Adrenal gland (tissue), 19 donors: ENCODE measurements at places on chromosomes 4 and X. TPM values are rescaled to one million over a fixed set of nuclear protein-coding genes. Genes with fewer than 3 reads are reported as not detected.
A peak's percentile ranks its signal among the peaks of the same experiment; 100 is the strongest.

NHS gene
- 9.6 TPM for total RNA-seq

CD38 gene
- total RNA-seq: 15.0 TPM

DNA sequence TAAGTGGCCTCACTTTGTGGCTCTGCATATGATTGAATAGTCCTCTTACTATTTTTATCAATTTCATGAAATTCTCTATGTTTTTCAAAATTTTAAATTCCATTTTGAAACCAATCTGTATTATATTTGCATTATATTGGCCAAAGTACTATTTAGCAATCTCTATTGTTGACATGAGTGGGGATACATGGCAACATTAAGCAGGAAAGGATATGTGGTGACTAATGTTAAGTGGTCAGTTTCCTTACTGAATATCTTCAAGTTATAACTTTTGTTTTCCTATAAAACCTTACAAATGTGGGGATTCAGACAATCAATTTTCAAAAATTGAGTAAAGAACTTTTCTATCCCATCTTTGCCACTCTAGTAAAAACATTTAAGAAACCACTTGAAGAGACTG, 10.2 kb downstream of the BBS7 start:
- H3K4me3 ChIP-seq: no peak overlapping the region
- H3K27ac ChIP-seq: no peak overlapping the region
- no peaks in the 10 kb centered on the region for H3K36me3 ChIP-seq
- H3K27me3 ChIP-seq: no peaks in the 10 kb centered on the region
- DNase-seq: no peak

GRCh38 chrX:13366698-13367097, 46.8 kb upstream of the ATXN3L start:
- no peak overlapping the region for H3K27ac ChIP-seq
- no peak overlapping the region for H3K4me3 ChIP-seq
- no peak for DNase-seq
- H3K27me3 ChIP-seq: no peaks in the 10 kb centered on the region

DNA sequence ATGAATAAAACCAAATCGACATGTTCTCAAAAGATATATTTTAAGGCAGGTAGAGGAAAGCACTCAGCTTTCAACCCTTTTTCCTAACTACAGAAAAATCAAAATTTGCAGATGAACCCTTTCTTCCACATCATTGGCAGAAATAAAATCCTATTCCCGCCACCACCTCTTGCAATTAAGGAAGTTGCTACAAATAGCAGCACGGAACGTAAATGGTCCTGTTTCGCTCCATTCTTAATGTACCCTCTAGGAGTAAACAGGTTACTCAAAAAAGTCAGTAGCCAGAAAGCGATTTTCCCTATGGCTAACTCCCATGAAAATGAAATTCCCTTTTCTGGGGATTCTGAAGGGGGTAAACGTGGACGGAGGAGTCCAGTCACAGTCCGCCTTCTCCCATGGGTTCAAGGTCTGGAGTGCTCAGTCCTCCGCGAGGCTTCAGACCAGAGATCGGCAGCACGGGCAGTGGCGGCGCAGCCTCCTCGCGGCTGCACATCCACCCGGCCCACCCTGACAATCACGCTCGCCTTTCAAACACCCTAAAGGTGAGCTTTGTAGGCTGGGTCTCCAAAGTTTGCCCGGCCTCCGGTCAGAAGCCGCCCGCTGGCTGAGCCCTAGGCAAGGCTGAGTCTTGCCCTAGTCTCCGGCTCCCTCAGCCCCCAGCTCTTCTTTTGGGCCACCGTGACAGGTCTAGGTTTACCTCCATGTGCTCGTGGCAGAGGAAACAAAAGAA, 1.8 kb downstream of the ATP11C start:
- peak overlapping the region; percentile 32 for H3K4me3 ChIP-seq
- DNase-seq: peak; percentile 17
- no peak overlapping the region for H3K27ac ChIP-seq
- H3K4me1 ChIP-seq: no peaks in the 10 kb centered on the region

- no peak overlapping the region for H3K27ac ChIP-seq
- no peaks in the 10 kb centered on the region for H3K36me3 ChIP-seq
- DNase-seq: no peak
- H3K27me3 ChIP-seq: no peaks in the 10 kb centered on the region
Observed at GRCh38 chr4:37793562-37793961, 32.9 kb upstream of the PGM2 start.

GRCh38 chr4:127347936-127348335, 284.8 kb upstream of the INTU start:
- H3K27me3 ChIP-seq: no peaks in the 10 kb centered on the region
- no peaks in the 10 kb centered on the region for H3K36me3 ChIP-seq
- no peak overlapping the region for H3K4me3 ChIP-seq
- DNase-seq: no peak
- no peak overlapping the region for H3K27ac ChIP-seq
